Thoracic aorta (tissue), 2 donors: ENCODE measurements at places on chromosomes 12 and 14. TPM values are rescaled to one million over a fixed set of nuclear protein-coding genes. Genes with fewer than 3 reads are reported as not detected.

DNA sequence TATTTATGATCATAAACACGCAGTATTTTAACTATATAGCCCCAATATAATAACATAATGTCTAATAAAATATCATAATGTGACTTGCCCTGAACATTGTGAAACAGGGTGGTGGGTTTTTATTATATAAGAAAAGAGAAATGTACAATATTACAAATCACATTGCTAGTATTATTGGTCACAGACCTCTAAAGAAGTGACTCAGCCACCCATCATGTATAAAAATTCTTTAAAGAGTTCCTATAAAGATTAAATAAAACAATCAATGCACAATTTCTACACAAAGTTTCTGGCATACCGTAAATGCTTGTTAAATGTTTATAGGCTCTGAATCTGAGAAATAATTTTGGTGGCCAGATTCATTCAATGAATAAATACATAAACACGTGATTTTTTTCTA is 28.9 kb downstream of the ABCC9 start:
- H3K4me3 ChIP-seq: no peak overlapping the region
- H3K27ac ChIP-seq: no peak overlapping the region
- H3K27me3 ChIP-seq: no peaks in the 10 kb centered on the region
- H3K4me1 ChIP-seq: no peaks in the 10 kb centered on the region
- H3K36me3 ChIP-seq: no peaks in the 10 kb centered on the region

GRCh38 chr12:8779281-8779680 is 43.1 kb upstream of the A2ML1 start:
- H3K27me3 ChIP-seq: no peaks in the 10 kb centered on the region
- no peak for DNase-seq
- peak overlapping the region; percentile 1 for H3K4me3 ChIP-seq
- H3K36me3 ChIP-seq: no peaks in the 10 kb centered on the region
- peak overlapping the region; percentile 70 for H3K27ac ChIP-seq
- peaks cover 57% of the 10 kb centered on the region for H3K4me1 ChIP-seq

DNA sequence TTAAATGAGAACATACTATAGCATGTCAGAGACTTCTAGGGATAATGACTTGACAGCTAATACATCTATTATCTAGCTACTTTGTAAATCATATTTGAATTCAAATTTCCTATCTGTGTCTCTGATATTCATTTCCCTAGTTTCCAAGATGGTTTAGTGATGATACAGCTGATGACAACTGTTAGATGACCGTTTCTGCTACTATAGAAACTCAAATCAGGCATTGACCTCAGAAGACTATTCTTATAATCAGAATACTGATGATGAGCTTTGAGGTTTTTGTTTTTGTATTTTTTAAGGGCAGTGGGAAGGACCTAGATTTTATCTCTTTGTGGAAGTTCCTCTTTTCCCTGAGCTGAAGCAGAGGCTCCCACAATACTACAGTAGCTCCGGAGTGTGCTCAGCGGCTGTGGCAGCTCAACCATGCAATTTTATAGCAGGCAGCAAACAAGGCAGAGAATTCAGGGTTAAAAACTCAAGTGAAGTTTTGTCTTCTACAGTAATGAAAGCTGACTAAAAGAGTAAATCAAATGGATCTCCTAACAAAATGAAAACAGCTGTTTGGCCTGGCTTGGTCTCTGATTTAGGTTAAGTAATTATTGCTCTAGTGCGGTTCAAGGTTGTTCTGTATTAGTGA is 145.1 kb downstream of the SLC25A21 start:
- no peaks in the 10 kb centered on the region for H3K27me3 ChIP-seq
- H3K4me3 ChIP-seq: no peak overlapping the region
- no peaks in the 10 kb centered on the region for H3K36me3 ChIP-seq
- DNase-seq: no peak

GRCh38 chr14:34750670-34751069 is 36.3 kb upstream of the CFL2 start:
- no peak for DNase-seq
- no peaks in the 10 kb centered on the region for H3K36me3 ChIP-seq
- no peaks in the 10 kb centered on the region for H3K4me1 ChIP-seq
- no peak overlapping the region for H3K27ac ChIP-seq
- H3K4me3 ChIP-seq: no peak overlapping the region

Gene ZFC3H1
- 101 TPM for total RNA-seq

Gene RDH12
- total RNA-seq: not detected

DNA sequence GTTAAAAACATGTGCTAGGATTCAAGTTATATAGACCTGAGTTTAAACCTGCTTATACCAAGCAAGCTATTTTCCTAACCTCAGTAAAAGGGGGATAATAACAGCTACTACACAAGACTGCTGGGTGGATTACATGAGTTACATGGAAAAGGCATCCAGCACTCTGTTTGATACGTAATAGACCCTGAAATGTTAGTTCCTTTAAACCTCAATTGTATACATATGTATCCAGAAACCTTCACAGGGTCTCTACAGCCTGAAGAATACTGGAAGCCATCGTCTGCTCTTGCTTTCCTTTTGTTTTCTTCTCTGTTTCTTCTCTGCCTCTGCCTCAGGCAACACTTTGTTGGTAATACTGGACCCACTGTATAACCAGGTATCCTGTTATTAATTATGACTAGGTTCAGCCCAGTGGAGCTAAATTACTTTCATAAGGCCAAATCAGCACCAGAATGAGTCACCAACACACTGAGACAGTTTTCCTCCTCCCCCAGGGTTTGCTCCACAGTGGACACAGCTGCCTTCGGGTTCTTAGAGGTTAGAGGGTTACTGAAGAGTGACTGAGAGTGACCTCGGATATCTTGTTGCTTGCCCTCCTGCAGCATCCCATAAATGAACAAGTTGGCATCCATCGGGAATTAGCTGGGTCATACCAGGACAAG is 127.1 kb downstream of the CAPZA3 start:
- H3K36me3 ChIP-seq: no peaks in the 10 kb centered on the region
- no peak for DNase-seq
- no peak overlapping the region for H3K4me3 ChIP-seq
- no peaks in the 10 kb centered on the region for H3K4me1 ChIP-seq
